ENCODE measurements at places on chromosomes 4 and X.

GRCh38 chrX:70433848-70434351, 10.7 kb upstream of the DLG3 start:
- peak; percentile 72 for DNase-seq

GRCh38 chr4:47444031-47444430, 19.5 kb downstream of the COMMD8 start:
- DNase-seq: no peak

- DNase-seq: no peak
Observed at GRCh38 chr4:91422011-91422410, 881.8 kb upstream of the GRID2 start.

- no peak for DNase-seq
Observed at GRCh38 chrX:46543441-46543840, 1.8 kb downstream of the ZNF674 start.

DNA sequence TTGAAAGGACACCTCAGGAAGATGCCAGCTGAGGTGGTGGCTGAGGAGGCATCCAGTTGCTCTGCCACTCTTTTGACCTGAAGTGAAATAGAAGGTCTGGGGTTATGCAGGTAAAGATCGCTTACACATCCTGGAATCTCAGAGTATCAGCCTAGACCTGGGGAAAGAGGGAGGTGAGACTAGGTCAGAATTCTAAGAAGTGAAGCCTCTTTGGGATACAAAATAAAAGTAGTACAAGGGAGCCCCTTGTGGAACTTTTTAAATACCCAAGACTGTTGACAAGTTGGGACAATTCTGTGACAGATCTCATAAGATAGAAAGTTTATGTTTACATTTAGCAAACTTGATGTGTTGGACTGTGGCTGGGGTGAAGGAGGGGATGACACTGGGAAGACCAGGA, 263.1 kb downstream of the SPRY1 start:
- DNase-seq: no peak

- DNase-seq: no peak
Observed at GRCh38 chr4:94634271-94634670, 123.5 kb upstream of the BMPR1B start.

DNA sequence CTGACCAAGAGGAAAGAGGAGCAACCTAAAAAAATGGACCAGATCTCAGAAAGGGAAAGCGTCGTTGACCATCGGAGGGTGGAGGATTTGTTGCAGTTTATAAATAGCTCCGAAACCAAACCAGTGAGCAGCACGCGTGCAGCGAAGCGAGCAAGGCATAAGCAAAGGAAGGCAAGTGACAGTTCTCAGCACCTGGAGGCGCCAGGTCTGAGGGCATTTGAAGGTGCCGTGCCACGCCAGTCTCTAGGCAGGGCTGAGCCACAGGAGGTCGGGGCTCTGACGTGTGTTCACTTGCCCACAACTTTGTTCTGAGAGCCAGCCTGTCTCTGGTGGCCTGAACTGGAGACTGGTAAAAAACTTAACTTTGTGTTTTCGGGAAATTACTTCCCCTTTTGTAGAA, 59.7 kb downstream of the TNIP2 start:
- DNase-seq: no peak

GRCh38 chr4:88807499-88807898, 109.9 kb upstream of the NAP1L5 start:
- no peak for DNase-seq

GRCh38 chr4:60865273-60865672, 334.9 kb upstream of the ADGRL3 start:
- no peak for DNase-seq

Data from activated CD4-positive, alpha-beta T cell treated with anti-CD3 and anti-CD28 coated beads, Interleukin-10, Interleukin-2, amounts not matched to agents 100 ng/mL and 50 ng/mL, durations not matched to agents 16 hours and 8 hours (primary cell).